ENCODE measurements at places on chromosomes 16 and 17. TPM values are rescaled to one million over a fixed set of nuclear protein-coding genes. Genes with fewer than 3 reads are reported as not detected.

ITGA2B gene
- 0.78 TPM for total RNA-seq

SPATA32 gene
- total RNA-seq, result not detected

HBM gene
- 15.0 TPM for total RNA-seq

SLC6A4 gene
- total RNA-seq, result 2.2 TPM

STRADA gene
- total RNA-seq, result 27.8 TPM

CDC27 gene
- 168 TPM for total RNA-seq

TBC1D3G gene
- total RNA-seq, result not detected

MMP15 gene
- 12.6 TPM for total RNA-seq

KRTAP9-8 gene
- not detected for total RNA-seq

DNA sequence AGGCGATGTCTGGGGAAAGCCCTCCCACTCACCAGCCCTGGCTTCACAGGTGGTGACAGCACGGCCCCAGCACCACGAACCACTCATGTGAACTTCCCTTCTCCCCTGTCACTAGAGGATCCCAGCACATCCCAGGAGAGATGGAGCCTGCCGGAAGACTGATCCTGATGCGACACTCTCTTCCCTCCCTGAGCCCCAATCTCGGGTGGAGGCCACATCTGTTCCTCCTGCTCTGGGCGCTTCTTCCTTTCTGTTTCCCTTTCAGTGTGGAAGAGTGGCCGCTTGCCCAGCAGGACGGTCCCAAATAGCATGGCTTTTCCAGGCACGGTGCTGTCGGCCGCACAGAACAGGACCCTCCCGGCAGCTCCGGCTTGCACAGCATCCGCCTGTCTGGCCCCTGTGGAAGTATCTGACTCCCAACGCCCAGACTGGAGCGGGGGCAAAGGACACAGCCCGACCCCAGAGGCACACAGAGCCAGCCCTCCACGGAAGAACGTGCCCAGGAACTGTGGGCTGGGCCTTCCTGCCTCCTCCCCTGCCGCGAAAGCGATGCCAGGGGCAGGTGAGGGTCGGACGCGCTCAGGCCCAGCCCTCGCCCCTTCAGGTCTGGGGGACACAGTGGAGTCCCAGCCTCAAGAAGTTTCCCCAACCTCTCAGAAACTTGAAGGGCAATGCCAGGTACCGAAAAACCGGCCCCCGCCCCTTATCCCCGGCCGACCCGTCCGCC lies 37.6 kb downstream of the CBFA2T3 start:
- DNase-seq, result no peak

GRCh38 chr16:74657870-74658642 lies 8.6 kb downstream of the RFWD3 start:
- no peak for DNase-seq

DNA sequence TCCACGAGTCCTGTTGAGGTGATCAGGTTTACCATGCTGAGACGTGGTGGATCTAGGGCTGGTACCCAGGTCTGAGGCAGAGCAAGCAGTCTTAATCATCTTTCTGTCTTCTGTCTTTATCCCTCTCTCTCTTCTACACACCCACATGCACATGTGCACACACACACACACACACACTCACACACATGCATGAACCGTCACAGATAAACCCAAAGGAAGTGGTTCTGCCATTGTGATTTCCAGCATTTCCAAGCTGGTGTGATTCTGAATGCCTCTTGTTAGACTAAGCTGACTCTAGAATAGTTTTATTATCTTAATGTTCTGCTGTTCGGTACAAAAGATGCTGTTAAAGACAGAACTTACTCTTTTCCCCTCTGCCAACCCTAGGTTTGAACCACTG lies 411.8 kb upstream of the SALL1 start:
- no peak for DNase-seq

DNA sequence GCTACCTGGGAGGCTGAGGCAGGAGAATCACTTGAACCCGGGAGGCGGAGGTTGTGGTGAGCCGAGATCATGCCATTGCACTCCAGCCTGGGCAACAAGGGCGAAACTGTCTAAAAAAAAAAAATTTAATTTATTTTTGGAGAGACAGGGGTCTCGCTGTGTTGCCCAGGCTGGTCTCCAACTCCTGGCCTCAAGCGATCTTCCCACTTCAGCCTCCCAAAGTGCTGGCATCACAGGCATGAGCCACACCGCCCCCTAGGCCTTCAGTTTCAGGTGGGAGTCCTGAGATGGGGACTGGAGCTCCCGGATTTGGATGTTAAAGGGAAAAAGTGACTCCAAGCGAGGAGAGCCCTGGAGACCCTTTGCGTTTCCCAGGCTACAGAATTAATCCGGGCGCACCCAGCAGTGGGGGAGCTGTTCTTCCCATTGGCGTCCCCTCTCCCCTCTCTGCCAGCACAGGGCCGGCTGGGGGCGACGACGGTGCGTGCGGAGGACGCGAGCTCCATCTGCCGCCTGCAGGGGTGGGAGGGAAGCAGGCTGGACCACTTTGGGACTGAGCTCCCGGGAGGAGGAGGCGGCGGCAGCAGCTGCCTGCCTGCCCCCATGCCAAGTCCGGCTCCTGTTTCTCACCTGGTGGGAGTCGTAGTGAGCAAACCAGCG lies 49.3 kb upstream of the USP7 start:
- peak; percentile 26 for DNase-seq

DNA sequence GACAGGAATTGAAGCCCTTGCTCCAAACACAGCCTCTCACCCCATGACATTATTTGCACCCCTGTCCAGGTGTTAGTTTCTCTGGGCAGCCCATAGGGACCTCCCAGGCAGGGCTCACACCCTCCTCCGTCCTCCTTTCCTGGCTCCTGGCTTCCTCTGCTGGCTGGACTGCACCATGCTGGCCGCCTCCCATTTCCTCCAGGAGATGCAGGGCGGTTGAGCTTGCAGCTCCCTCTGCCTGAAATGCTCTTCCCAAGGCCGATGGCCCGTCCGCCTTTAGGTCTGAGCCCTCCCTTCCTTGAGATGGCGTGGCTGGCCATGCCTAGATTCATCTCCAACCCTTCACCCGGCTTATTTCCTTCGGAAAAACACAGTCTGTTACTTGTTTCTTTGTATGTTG lies 334.8 kb downstream of the SNX29 start:
- DNase-seq, result no peak

GRCh38 chr17:30858556-30859250 lies 26.9 kb downstream of the ATAD5 start:
- no peak for DNase-seq

DNA sequence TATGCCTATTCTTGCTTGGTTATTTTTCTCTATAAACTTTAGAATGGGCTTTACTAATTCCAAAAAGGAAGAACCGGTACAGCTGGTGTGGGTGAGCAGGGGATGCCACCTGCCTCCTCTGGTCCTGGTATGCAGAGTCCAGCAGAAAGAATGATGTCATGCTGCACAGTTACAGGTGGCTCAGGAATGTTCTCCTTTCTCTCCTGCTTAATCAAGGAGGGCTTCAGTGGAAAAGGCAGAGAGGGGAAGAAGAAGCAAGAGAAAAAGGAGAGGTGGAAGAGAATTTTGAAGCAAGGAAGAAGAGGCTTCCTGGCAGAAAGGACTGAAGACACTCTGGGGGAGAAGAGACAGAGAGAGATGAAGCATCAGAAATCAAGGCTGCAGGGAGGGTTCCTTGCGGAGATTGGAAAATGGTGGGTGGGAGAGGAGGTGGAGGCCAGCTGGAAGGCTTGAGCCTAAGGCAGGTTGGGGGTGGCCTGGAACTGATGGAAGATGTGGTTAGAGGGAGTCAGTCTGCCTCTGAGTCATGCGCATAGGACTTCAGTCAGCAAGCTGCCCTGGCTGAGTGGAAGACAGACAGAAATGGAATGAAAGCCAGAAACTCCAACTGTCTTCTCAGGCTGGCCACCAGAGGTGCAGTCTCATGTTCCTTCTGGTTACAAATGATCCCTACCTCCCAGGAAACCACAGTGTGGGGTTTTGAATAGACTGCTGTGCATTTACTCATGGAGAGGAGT lies 64.6 kb upstream of the CRHR1 start:
- DNase-seq, result peak; percentile 59

DNA sequence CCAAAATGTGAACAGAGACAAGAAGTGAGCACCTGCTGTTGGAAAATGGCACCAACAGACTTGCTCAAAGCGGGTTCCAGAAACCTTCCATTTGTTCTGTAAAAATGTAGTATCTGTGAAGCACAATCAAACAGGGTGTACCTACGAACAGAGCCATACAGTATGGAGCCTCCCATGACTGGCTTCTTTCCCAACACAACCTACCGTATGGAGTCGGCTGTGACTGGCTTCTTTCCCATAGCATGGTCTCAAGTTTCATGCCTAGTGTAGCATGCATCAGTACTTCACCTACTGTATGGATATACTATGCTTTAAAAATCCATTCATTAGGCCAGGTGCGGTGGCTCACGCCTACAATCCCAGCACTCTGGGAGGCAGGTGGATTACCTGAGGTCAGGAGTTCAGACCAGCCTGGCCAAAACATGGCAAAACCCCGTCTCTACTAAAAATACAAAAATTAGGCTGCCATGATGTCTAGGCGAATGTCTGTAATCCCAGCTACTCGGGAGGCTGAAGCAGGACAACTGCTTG lies 26.2 kb downstream of the YWHAE start:
- DNase-seq, result no peak

DNA sequence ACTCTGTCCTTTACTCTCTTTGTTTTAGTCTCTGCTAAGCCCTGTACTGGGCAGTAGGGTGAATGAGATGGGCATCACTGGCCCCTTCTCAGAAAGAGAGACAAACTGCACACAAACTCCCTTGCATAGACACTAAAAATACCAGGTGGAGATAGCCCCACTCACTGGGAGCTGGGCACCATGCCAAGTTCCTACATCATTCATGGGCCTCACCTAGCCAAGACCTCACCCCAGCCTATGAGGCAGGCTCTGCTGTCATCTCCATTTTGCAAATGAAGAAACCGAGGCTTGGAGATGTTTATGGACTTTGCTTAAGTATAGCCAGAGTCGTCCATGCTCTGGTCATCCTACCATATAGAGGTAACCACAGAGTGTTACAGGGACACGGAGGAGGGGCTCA lies 499.8 kb upstream of the CDH11 start:
- no peak for DNase-seq

GRCh38 chr17:82531431-82531881 lies 11.9 kb downstream of the FOXK2 start:
- no peak for DNase-seq

- no peak for DNase-seq
These were observed 12.2 kb upstream of the SP2 start for GRCh38 chr17:47883589-47884426.

DNA sequence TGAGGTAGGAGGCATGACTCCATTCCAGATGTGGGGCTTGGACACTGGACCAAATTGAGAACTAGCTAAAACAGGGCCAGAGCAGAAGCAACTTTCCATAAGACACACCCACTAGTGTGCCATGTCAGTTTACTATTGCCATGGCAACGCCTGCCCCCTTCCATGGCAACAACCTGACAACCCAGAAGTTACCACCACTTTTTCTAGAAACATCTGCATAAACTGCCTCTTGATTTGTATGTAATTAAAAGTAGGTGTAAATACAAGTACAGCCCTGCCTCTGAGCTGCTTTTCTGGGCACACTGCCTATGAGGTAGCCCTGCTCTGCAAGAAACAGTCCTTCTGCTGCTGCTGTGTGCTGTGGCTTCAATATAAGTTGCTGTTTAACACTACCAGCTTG lies 19.5 kb upstream of the SCNN1B start:
- no peak for DNase-seq

- no peak for DNase-seq
These were observed 2.8 kb downstream of the MT1X start for GRCh38 chr16:56684926-56685590.

GRCh38 chr16:58264961-58265479 lies 29.8 kb downstream of the PRSS54 start:
- DNase-seq, result no peak

- no peak for DNase-seq
These were observed 16.2 kb upstream of the IL17C start for GRCh38 chr16:88622125-88622524.

GRCh38 chr17:78234261-78234865 lies 2.9 kb downstream of the TMEM235 start:
- DNase-seq, result no peak

DNA sequence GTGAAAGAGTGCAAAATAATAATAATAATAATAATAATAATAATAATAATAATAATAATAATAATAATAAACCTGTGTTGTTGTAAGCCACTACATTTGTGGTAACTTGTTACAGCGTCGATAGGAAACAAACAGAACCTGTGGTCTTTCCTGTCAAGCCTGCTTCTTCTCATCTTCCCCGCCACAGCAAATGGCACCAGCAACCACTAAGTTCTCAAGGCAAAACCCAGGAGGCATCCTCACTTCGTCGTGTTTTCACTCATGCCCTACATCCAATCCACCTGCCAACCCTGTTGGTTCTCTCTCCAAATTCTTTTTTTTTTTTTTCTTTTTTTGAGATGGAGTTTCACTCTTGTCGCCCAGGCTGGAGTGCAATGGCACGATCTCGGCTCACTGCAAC lies 34.2 kb downstream of the ITGAE start:
- DNase-seq, result no peak

- no peak for DNase-seq
These were observed 23.6 kb downstream of the SIAH1 start for GRCh38 chr16:48361540-48362144.

GRCh38 chr16:83010776-83011720 lies 384.3 kb downstream of the CDH13 start:
- no peak for DNase-seq

DNA sequence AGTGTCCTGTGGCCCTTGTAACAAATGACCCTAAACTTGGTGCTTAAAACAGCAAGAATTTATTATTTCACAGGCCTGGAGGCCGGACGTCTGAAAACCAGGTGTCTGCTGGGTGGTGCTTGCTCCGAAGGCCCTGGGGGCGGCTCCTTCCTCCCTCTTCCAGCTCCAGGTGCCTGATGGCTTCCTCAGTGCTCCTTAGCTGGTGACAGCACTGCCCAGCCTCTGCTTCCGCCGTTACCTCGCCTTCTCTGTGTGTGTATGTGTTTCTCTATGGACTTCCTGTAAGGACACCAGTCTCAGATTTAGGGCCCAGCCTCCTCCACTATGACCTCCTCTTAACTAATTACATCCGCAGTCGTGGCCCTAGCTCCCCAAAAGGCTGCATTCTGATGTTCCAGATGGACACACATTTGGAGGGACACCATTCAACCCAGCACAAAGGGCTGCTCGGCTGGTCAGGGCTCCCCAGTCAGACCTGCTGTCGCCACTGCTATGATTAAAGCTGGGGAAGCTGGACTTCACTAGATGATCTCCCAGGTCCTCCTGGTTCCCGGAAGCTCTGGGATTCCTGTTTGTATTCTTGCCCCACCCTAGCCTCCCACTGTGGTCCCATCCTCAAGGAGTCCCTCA lies 172.8 kb downstream of the IRF8 start:
- no peak for DNase-seq

GRCh38 chr16:80594756-80595155 lies 54.0 kb downstream of the DYNLRB2 start:
- DNase-seq, result no peak

GRCh38 chr16:14372471-14372870 lies 257.6 kb downstream of the PARN start:
- DNase-seq, result no peak
